ENCODE measurements at places on chromosomes 3 and 15.

DNA sequence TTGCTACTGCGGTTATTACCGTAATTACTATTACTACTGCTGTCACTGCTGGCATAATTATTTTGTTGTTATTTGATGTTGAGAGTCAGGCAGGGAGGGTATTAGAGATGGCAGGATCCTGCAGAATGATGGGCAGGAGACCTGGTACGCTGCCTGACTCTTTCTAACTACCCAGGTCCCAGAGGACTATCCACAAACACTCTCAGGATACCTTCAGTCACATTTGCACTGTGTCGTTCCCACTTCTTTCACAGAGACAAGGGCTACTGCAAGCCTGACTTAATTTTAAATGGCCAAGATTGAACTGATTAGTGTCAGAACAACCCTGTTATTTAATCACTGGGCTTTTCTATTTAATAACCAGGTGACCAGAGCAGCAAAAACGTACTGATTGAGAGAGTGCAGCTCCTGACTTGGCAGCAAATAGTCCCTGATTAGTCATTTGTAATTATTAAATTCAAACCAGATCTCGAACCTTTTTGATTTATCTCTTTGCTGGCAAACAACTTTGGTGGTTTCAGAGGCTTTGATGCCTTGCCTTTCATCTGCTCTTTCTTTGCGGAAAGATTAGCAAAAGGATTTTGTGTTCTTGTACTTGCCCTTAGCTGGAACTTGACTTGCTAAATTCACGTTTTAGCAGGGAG lies 88.8 kb upstream of the ARHGEF3 start:
- peak; percentile 50 for DNase-seq

- DNase-seq: no peak
Measured at GRCh38 chr3:192077795-192078497, 617.0 kb downstream of the PYDC2 start.

DNA sequence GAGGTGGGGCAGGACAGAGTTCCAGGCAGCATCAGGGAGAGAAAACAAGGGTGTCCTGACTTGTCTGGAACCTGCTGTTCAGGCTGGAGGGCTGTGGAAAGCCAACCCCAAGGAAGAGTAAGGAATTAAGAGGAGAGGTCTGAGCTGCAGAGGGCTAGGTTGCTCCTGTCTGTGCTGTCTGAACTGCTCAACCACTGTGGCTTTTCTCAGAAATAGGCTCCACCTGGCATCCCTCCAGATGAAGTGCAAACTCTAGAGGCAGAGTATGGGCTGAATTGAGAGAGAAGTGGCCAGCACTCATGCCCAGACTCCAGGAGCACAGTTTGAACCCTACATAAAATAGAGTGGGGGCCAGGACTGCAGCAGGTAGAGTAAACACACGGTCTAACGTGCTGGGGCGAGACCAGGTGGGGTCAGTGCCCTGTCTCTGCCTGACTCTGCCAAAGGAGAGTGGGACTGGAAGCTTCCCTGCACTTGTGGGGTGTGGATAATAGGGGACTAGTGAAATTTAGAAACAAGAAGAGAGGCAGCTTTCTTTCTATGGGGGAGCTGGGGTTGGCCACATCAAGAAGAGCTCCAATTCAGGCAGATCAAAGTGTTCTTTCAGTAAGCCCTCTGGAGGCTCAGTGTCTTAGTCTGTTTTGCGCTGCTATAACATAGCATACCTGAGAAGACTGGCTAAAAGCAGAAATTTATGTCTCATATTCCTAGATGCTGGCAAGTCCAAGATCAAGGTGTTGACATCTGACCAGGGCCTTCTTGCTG lies 28.0 kb upstream of the MNS1 start:
- DNase-seq: no peak

DNA sequence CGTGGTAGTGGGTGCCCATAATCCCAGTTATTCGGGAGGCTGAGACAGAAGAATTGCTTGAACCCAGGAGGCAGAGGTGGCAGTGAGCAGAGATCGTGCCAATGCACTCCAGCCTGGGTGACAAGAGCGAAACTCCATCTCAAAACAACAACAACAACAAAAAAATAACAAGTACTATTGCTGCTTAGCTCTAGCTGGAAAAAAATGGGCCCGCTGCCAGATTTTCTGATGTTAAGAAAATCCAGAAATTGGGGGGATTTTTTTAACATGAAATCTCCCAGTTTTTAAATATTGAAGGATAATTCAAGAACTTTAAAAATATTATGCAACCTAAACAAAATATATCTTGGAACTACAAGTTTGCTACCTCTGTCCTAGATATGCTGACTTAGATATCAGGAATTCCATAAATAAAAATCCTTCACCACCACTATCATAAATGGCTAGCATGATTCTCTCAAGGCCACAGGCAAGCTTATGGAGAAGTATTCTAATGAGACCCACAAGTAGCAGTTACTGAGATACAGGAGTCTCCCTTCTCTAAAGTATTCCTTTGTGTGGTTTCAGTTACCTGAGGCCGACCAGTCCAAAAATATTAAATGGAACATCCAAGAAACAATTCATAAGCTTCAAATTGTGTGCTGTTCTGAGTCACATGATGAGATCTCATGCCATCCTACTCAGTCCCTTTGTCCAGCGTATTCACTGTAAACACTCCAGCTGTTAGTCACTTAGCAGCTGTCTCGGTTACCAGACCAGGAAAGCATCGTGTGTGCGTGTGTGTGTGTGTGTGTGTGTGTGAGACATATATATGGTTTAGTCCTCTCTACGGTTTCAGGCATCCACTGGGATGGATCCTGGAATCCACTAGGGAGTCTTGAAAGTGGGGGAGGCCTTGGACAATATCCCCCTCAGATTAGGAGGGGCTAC lies 277.2 kb downstream of the TBL1XR1 start:
- no peak for DNase-seq

DNA sequence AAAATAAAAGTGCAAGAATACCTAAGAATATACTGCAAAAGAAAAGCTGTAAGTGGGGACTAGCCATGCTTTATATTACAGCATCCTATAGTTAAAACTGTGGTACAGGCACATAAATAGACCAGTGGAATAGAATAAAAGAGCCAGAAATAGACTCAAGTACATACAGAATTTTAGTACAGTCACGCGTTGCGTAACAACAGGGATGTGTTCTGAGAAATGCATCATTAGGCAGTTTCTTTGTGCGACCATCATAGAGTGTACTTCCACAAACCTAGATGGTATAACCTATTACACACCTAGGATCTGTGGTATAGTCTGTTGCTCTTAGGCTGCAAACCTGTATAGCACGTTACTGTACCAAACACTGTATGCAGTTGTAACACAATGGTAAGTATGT lies 61.8 kb downstream of the PCCB start:
- no peak for DNase-seq

GRCh38 chr3:109225516-109225915 lies 89.0 kb downstream of the C3orf85 start:
- DNase-seq: no peak

GRCh38 chr3:172685331-172686214 lies 25.3 kb downstream of the NCEH1 start:
- no peak for DNase-seq

GRCh38 chr3:115834068-115834467 lies 210.8 kb downstream of the GAP43 start:
- DNase-seq: peak; percentile 94

GRCh38 chr3:195699860-195700259 lies 20.9 kb upstream of the MUC20 start:
- no peak for DNase-seq

DNA sequence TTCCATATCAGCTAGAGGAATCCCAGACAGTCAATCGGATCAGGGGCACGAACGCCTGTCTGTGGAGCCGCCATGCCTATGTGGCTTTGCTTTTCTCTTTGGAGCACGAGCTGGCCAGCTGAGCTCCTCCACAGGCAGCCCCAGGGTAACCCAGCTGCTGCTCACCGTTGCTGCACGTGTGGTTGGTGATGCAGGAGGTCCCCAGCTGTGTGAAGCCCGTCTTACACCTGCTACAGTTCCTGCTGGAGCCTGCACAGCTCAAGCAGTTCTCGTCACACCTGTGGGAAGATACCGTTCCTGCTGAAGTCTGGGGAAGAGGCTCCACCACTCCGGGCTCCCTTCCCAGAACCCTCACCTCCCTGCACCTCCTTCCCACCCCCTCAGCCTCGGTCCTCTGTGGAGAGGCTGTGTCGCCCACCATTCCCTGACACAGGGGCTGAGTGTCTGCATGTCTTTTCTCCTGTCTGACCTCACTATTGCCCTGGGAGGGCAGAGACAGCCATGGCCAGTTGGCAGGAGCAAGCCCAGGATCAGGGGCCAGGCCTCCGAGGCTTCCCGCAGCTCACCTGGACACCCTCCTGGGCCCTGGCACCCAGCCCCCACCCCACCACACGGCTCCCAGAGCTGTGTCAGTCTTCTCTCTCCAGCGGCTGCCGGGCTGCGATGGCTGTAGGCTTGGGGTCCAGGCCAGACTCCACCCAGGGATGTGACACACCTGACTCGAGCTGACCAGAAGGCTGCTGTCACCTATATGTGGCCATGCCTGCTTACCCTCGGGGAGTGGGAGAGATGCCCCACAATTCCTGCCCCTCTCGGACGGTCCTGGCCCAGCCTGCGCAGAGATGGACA lies 12.2 kb upstream of the SNRPA1 start:
- DNase-seq: no peak

DNA sequence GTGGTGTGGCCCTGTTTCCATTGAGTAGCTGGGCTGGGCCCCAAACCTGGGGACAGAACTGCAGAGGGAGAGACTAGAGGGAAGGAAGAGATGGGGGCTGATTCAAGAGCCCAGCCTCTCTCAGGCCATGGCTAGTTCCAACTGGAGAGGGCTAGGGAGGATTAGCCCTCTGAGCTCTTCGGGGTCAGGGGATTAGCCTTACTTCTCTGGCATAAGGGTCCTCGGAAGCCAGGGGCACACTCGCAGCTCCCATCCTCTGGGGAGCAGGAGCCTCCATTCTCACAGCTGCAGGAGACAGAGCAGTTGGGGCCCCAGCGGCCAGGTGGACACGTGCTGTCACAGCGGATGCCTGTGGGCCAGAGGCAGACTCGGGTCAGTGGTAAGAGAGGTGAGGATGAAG lies 53.3 kb downstream of the RAB11A start:
- no peak for DNase-seq

GRCh38 chr15:35583863-35584528 lies 38.0 kb upstream of the DPH6 start:
- peak; percentile 8 for DNase-seq

DNA sequence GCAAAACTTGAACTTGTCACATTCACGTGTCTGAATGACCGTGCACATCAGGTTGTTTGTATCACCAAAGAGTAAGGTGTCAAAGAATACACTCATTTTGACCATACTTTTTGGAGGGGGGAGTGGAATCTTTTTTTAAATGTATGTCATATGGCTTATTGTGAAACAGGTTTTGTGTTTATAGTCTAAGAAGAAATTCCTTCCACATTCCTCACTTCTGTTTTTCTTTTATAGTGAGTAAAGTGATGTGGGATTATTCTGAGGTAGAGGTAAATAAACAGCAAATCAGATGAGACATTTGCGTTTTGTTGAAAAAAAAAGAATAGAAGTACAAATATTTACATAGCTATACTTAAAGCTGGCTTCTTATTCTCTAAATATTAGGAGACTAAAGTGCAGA lies 33.0 kb downstream of the SRP14 start:
- no peak for DNase-seq

GRCh38 chr15:51750792-51751696 lies at the start of gene TMOD2:
TMOD2 (plus strand) TSS chr15:51751597; CDS start chr15:51766442, 14,845 bp downstream.
- DNase-seq: no peak

- no peak for DNase-seq
Measured at GRCh38 chr15:44769521-44769920, 33.2 kb downstream of the TRIM69 start.

DNA sequence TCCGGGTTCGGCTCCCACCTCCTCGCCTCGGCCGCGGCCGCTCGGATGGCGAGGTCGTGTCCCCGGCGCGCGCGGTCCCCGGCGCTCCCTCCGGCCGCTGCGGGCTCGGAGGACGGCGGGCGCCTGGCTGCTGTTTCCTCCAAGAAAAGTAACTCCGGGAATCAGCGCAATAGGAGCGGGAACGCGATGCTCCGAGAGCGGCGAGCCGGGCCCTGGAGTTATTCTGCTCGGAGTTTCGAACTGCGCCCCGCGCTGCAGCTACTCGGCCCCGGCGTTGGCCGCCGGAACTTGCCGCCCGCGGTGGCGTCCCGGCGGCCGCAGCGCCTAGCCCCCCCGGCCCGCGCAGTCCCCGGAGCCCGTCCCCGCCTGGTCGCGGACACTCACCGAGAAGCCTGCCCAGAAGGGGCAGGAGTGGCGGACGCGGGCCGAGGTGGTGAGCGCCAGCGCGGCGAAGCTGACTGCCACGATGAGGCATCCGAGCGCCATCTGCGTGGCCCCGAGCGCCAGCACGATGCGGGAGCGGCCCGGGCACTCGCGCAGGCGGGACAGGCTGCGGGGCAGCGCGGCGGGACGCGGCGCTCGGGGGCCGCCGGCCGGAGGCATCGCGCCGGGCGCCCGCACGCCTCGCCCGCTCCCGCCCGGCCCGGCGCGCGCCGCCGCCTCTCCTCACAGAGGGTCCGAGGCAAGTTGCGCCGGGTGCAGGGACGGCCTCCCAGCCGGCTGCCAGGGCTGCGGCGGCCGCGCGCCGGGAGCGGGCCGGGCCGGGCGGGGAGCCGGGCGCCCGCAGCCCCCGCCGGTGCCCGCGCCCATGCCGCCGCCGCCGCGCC lies 251.9 kb downstream of the TJP1 start:
- no peak for DNase-seq

DNA sequence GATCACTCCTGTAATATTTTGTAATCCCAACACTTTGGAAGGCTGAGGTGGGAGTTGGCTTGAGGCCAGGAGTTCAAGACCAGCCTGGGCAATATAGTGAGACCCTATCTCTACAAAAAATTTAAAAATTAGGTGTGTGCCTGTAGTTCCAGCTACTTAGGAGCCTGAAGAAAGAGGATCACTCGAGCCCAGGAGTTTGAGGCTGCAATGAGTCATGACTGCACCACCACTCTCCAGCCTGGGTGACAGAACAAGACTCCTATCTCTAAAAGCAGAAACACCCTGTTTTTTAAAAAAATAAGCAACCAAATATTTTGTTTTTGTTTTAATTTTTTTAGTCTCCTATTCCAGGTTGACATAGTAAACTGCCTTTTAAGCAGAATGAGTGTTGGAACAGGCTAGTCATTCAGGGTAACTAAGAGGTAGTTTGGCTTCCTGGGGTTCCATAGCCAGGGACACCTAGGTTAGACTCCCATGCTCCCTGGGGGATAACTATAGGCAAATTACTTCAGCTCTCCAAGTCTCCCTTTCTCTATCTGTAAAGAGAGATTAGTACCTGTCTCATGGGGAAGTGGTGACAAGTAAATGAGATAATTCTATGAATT lies 114.6 kb upstream of the C15orf61 start:
- DNase-seq: no peak

DNA sequence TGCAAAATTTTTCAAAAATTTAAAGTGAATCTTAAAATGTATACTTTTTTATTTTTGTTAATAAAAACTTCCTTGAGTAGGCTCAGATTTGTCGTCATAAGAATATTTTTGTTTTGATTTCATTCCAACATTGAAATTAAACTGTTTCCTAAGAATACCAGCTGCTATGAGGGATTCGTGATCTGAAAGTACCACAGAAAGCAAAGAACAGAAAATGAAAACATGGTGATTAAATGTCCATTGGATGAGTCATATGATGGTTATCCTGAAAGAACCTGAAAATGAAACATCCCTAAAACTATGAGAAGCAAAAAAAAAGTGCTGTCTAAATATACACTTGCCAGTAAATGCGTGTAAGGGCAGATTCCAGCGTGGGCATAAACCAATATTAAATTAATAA lies 143.8 kb downstream of the GMNC start:
- DNase-seq: peak; percentile 36

- peak; percentile 3 for DNase-seq
Measured at GRCh38 chr3:134018406-134018805, 11.3 kb downstream of the SLCO2A1 start.
